Activated naive CD4-positive, alpha-beta T cell treated with anti-CD3 and anti-CD28 coated beads, Interleukin-2, amount 50 U/mL, for 72 hours (primary cell): ENCODE measurements at places on chromosomes 7 and 10.

DNA sequence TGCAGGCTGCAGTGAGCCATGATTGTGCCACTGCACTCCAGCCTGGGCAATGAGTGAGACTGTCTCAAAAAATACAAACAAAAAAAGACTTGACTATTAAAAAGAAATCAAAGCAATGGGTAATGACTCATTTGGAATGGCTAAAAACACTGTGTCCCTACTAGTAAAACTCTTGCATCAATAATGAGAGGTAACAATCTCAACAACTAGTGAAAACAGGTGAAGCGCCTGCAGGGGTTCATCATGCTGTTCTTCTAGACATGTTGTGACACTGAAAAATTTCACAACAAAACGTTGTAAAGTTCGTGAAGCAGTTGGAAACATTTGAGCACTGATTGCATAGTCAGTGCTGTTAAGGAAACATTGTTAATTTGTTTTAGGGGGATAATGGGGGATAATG is 26.9 kb upstream of the SLC29A4 start:
- DNase-seq: no peak

DNA sequence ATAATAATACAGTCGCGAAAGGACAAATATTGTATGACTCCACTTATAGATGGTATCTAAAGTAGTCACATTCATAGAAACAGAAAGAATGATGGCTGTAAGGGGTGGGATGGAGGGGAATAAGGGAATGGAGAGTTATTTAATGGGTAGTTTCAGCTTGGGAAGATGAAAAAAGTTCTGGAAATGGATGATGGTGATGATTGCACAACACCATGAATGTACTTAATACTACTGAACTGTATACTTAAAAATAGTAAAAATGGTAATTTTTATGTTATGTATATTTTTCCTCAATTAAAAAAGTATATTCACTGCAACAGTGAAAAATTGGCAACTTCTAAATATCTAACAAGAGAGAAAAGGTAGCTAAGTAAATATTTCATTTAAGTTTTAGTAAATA is 265.8 kb downstream of the EXOC4 start:
- DNase-seq: no peak

GRCh38 chr10:71531485-71532446 is 135.0 kb downstream of the CDH23 start:
- DNase-seq: peak; percentile 53

- DNase-seq: no peak
Observed at GRCh38 chr7:21108182-21108581, 319.7 kb upstream of the SP4 start.

- DNase-seq: no peak
Observed at GRCh38 chr7:152480664-152481063, 44.9 kb upstream of the KMT2C start.

GRCh38 chr7:6121141-6121540 is 90.0 kb downstream of the ANKRD61 start:
- no peak for DNase-seq

- no peak for DNase-seq
Observed at GRCh38 chr7:15837306-15837950, 150.9 kb upstream of the MEOX2 start.

DNA sequence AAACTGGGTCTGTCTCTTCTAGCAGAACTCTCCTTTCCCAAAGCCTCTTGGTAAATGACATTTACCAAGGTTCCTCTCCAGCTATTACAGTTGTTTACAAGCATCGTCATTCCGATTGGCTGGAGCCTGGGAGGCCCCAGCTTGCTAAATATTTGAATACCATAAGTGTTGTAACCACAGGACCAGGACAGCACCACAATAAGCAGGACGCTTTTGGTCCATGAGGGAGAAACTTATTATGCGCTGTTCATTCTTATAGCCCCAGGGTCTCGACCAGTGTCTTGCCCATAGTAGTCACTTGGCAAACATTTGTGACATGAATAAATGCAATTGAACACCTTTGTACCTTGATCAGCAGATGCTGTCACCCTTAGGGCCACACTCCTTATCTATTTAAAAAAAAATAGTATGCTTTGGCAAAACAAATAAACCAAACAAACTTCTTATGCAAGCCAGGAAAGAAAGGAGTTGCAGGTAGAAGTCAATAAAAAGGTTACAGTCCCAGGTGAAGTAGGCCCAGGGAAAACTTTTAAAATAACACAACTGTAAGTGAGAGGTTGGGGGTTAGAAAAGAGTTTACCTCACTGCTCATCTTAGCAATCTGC is 32.8 kb downstream of the NRAP start:
- no peak for DNase-seq

GRCh38 chr7:155365146-155365874 is 67.6 kb downstream of the INSIG1 start:
- DNase-seq: no peak

- no peak for DNase-seq
Observed at GRCh38 chr10:98405422-98405821, 9.6 kb downstream of the PYROXD2 start.
